Mucosa of gallbladder (tissue), 1 donor: ENCODE measurements at places on chromosomes 5 and 9. TPM values are rescaled to one million over a fixed set of nuclear protein-coding genes. Genes with fewer than 3 reads are reported as not detected.

GRCh38 chr5:180604271-180604670 is 13.0 kb upstream of the SCGB3A1 start:
- DNase-seq = no peak

Gene DIMT1
- 16.2 TPM for total RNA-seq

DNA sequence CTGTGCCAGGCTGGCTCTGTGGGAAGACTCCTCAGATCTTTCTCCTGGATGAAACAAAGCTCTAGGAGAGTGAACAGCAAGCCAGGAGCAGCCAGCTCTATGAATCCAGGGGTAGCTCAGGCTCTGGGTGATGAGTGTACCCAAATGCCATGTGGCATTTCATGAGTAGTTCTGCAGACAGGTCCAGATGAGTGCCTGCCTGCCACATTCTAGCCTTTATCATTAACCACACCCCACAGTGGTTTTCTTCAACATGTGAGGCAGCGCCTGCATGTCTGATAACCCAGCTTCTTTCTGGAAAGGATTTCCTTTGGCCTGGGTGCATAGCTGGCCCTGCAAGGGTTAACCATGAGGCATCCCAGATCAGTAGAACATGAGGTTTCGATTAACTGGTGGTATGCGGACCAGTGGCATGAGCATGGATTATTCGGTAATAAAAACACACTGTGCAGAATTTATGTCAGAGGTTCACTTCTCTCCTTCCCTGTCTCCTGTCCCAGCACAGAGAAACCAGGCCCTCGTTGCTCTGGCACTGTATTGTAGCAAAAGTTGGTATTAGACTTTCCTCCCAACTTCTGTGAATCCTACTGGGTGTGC is 381.9 kb upstream of the ZNF462 start:
- no peak for DNase-seq

DNA sequence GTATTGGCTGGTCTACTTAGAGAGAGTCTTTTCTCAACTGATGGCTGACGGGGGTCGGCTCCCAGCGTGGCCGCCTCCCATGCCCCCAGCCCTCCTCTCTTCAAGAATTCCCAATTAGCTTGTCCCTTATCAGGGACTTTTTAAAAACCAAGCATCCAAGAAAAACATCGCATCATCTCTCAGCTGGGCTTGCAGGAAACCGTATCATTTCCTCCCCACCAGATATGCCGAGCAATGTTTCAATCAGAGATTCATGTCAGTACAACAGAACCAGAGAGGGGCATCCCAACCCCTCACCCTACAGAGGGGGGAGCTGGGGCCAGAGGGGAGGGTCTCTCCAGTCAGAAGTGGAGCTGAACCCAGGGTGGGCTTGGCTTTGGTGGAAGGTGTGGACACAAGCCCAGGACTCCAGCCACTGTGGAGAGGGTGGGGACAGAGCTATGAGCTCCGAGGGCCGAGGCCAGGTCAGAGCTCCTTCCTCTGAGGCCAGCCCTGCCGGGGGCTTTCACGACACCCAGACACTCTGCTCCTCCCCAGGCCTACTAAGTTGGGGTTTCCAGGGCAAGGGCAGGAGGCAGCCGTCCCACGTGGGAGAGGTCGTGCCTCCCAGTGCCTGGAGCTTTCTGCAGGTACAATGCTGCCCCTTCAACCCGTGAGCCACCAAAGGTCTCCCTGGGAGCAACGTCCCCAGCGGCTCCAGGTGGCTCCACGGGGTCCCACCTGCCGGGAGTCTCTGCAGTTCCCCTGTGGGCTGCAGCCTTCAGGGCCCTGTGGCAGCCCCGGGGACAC is 39.0 kb upstream of the TMEM250 start:
- DNase-seq = no peak
